ENCODE measurements at places on chromosomes 4 and X.

- no peak for DNase-seq
Measured at GRCh38 chrX:129779086-129779672, 570 bp upstream of the SASH3 start.

DNA sequence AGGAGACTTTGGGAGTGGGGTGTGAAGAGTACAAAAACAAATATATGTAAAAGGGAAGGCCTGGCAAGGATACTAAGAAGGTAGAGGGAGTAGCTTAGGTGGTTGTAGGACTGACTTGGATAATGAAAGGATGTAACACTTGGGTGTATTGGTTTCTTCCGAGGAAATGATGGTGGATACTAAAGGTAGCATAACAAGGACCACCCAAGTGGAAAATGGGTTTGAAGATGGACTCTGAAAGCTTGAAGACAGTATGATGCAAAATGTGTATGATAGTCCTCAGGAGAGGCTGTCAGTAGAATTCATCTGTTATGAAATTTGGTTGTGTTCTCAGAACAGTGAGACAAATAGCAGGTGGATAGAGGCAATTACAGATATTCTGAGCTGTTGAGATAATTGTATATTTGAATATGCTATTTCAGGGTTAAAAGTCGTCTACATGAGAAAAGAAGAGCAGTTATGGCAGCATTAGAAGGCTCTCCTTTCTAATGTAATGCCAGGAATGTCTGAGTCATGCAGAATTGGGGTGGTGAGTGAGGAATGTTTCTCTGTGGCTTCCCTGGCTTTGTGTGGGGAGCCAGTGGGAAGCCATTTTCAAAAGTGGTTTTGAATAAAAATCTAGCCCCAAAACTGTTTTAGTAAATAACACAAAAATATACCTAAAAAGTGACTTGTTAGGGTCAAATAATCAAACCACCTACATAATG is 75.6 kb downstream of the FHIP1A start:
- no peak for DNase-seq

DNA sequence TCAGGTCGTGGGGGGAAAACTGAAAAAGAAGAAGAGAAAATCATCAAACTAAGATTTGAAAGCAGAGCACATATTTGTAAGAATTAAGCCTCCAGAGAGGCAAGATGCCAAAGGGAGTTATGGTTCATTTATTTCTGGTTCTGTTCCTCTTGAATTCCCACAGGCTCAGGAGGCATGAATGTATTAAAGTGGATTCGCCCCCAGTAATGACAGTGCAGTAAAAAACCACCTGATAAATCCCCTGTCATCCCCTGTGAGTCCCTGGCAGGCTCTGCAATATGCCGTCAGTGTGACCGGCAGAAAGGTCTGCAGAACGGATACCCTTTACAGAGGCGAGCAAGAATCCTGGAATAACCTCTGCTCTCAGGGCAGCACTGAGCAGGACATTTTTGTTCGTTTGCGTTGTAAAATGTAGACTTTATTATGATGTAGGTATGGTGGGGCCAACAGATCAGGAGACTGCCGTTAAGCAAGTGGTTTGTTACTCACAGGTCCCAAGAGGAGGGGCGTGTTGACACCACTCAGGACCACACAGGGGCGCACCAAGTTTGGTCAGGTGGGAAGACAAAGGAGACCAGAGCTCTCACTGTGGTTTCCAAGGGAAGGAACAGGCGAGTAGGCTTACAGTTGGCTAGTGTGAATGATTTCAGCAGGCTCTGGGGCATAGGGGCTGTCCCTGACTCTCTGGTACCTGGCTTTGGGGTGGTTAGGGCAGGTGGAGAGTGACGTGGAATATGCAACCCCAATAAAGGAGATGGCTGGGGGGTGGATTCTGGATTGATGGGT is 75.3 kb downstream of the DHRSX start:
- DNase-seq: no peak

- no peak for DNase-seq
Measured at GRCh38 chrX:119145241-119145653, 17.6 kb upstream of the KIAA1210 start.

DNA sequence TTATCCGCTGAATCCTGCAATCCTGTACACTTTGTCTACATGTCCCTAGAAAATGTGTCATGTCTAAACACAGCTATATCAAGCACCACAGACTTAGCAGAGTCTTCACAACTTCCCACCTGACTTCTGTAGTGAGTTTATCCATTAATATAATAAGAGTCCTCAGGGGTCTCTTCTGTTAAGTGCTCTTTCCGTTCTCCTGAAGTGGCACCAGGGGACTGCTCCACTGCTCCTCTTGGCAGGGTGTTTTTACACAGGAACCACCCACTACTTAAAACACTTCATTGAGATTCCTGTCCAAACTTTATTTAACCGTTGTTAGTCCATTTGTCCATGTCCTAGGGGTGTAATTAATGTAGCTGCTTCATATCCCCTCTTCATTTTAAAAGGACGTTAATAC is 1000.4 kb downstream of the STPG2 start:
- DNase-seq: no peak

DNA sequence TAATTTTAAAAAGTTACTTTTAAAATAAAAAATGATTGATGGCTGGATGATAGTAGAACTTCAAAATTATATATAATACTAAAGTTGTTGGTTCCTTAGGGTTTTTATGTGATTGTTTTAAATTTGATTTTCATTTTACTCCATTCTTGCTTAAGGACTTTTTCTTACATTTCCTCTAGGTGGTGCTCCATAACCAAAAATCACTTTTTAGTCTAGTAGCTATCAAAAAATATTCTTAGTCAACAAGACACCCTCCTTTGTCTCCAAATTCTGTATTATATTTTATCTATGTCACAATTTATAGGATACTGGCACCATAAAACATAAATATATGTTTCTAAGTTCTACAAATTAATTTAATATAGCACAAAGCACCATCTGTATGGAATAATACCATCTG is 67.2 kb upstream of the BRWD3 start:
- no peak for DNase-seq

DNA sequence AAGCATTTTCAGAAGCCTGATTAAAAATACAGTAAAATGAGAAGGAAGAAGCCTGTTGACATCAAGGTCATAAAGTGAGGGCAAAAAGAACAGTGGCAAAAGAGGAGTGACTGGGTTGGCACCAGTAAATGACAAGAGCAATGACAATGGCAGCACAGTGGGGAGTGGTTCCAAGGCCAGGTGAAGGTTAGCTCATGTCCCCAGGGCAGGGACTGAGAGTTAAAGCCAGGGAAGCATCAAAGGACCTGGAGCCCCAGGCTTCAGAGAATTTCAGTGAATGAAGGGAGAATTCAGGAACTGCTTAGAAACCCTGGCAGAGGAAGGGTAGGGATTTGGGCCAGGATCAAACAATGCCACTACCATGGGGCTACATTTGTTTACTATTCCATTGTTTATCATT is 8.8 kb upstream of the PIGA start:
- no peak for DNase-seq

- DNase-seq: no peak
Measured at GRCh38 chr4:64584125-64584524, 174.9 kb upstream of the TECRL start.

DNA sequence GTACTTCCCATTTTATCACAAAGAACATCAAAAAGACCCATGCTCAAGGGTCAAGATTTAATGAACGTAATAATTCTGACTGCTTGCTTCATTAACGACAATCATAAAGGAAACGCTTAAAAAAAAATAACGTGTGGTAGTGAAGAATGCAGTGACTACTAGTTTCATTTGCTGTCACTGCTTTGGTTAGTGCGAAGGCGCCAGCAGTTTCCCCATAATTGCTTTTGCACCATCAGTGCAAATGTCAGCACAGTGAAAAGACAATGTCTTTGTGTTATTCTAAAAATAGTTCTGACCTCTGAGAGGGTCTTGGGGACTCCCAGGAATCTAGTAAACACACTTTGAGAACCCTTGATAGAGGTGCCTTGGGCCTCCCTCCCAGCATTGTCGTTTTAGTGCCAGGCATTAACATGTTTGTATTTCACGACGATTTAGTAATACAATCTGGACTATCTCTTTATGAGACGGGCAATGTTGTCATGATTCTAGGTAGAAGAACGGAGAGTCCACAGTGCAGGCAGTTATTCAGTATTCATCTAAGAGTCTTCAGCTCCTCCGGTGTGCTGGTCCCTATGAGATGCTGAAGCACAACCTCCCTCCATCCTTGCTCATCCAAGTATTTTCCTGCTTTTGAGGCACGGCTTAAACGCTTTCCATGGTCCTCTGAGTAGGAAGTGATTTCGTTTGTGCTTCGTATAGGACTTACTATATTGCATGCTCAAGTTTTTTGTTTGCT is 71.0 kb downstream of the AFF1 start:
- DNase-seq: no peak

- peak; percentile 11 for DNase-seq
Measured at GRCh38 chrX:17860811-17861488, at the start of gene RAI2. Gene RAI2, minus strand, starts transcription at chrX:17861298. Its CDS starts 59,288 bp downstream, at chrX:17802010.

GRCh38 chrX:130702867-130703707 is 199.9 kb downstream of the ENOX2 start:
- DNase-seq: no peak

GRCh38 chr4:123418351-123418931 is 21.8 kb downstream of the SPRY1 start:
- DNase-seq: peak; percentile 22

GRCh38 chrX:2595258-2595657 is 94.5 kb upstream of the DHRSX start:
- no peak for DNase-seq

- no peak for DNase-seq
Measured at GRCh38 chr4:62018537-62018936, 818.4 kb downstream of the ADGRL3 start.

DNA sequence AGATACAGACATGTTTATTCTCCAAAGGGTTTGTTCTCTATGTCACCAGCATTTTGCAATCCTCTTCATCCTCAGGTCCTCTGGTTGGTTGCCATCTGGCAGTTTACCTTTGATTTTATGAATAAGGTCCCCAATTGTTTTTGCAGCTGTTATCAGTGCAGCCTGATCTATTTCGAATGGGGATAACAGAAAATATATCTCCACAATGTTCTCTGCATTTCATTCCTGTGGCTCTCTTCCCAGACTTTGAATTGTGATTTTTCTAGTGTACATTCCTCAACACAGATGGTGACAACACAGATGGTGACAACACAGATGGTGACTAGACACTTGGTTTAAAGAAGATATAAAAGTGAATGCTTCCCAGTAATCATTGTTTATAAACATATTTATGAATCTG is 74.1 kb downstream of the FBXO8 start:
- no peak for DNase-seq

GRCh38 chrX:14497184-14497666 is 32.1 kb upstream of the GLRA2 start:
- DNase-seq: no peak

DNA sequence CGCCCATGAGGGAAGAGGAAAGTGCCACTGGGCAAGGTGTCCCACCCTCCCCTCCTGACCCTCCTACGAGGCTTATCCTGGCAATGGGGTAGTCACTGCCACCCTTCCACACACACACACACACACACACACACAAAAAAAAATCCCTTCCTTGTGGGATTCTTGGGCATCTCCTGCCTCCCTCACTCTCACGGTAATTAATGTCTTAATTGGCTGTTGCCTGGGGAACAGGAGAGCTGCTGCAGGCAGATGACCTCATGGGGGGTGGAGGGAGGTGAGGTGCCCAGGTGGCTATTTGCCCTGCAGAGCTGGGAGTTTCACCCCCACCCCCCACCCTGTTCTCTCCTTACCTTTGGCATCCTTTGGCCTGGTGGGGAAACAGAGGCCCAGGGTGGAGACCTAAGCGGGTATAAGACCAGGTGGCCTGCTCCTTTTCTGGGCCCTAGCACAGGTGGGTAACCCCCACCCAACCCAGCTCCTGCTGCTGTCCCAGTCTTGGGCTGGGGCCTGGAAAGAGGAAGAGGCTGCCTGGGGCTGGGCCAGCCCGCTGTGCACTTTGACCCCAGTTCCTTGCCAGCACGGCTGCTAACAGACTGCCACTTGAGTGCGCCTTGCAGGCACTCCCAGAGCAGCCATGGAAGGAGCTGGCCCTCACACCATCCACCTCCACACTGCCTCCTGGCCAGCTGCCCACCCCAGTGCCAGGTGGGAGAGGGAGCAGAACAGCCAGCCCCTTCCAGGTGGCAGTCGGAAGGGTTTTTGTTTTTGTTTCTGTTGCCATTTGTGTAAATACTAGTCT is 12.6 kb downstream of the EFNB1 start:
- no peak for DNase-seq

DNA sequence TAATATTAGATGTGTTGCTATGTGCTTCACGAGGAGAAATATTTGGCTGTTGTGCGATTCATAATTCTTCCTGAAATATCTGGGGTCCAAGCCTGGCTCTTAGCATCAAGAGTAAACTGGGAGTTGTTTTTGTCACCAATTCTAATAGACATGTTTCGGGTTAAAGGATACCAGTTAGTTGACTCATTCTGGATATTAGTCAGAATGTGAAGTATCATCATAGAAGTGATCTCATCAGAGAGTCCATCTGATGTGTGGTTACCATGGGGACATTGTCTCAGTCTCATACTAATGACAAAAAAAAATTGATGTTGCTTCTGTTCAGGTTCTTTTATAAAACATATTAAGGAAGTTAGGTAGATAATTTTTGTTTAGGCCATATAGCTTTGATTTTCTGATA is 57.2 kb upstream of the MTMR1 start:
- no peak for DNase-seq

DNA sequence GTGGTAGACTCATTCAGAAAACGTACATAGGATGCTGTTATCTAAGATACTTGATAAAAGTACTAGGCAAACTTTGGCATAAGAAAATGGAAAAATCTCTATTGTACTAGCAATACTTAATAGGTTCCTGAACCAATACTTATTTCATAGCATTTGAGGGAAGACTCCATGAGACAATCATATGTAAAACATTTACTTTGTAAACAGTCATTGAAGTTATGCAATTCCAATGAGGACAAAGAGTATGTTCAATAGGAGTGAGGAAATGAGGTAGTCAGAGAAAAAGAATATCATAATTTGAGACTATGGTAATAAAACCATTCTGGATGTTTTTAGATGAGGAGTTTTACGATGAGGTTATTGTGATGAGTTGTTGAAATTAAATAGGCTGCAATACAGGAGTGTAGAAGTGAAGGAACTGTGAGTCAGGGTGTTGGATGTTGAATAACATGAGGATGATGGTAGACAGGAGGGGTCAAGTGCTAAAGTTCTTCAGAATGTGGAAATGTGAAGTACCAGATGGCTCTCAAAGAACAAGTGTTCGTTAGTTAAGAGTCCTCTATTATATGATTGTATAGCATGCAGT is 397.9 kb downstream of the PPP3CA start:
- no peak for DNase-seq

DNA sequence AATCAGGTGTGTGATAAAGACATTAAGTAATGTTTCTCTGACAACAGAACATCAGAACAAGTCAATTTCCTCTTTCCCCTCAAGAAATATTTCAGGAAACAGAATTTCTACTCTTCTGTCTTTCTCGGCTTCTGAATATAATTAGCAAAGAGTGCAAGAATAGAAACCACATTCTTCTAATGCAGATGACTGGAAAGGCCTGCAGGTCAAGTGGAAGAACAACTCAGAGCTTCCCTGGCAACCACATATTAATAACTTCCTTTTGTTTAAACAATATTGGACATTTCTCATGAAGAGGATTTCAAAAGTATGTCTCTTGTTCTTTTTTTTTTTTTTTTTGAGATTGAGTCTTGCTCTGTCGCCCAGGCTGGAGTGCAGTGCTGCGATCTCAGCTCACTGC is 225.5 kb downstream of the PARM1 start:
- no peak for DNase-seq

Measured in HuH-7.5 (cell line).